Thoracic aorta endothelial cell (primary cell): ENCODE measurements at places on chromosomes 7 and 10. TPM values are rescaled to one million over a fixed set of nuclear protein-coding genes. Genes with fewer than 3 reads are reported as not detected.

The FAM237B gene
- not detected in 2 replicates for total RNA-seq

The TRPV5 gene
- total RNA-seq = not detected in 2 replicates

The WNT8B gene
- not detected in 2 replicates for total RNA-seq

The NACAD gene
- total RNA-seq = 0.66 and 1.1 TPM in 2 replicates

The CPVL gene
- total RNA-seq = not detected in 2 replicates

The TUBAL3 gene
- total RNA-seq = 0.57 and 0.66 TPM in 2 replicates
